ENCODE measurements at places on chromosomes 4 and X.

DNA sequence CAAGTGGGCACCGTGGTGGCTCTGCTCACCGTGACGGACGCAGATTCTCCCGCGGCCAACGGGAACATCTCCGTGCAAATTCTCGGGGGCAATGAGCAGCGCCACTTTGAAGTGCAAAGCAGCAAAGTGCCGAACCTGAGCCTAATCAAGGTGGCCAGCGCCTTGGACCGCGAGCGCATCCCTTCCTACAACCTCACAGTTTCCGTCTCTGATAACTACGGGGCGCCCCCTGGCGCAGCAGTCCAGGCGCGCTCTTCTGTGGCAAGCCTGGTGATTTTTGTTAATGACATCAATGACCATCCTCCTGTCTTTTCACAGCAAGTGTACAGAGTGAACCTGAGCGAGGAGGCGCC lies 2.7 kb downstream of the FAT4 start:
- DNase-seq = no peak

GRCh38 chrX:146602246-146602645 lies 207.3 kb upstream of the CXorf51B start:
- no peak for DNase-seq

DNA sequence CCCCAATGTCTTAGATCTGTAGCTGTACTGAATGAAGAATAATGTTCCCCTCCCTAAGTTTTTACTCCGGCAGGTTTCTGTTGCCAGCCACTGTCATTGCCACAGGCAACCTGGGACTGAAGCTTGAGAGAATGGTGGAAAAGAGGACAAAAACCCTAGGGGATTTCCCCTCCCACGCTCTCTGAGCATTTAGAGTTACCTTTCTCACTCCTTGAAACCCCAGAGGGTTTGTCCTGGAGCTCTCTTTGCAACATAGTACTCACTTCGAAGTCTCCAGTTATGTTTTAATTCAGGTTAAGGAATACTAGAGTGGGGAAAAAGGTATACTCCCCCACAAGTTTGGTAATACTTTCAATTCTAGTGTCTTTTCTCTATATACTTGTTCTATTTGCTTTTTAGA lies 31.5 kb downstream of the F8 start:
- DNase-seq = no peak

GRCh38 chrX:107632346-107632745 lies 4.0 kb downstream of the PRPS1 start:
- DNase-seq = no peak

- DNase-seq = no peak
Measured at GRCh38 chrX:13664020-13664419, 11.1 kb downstream of the TCEANC start.

DNA sequence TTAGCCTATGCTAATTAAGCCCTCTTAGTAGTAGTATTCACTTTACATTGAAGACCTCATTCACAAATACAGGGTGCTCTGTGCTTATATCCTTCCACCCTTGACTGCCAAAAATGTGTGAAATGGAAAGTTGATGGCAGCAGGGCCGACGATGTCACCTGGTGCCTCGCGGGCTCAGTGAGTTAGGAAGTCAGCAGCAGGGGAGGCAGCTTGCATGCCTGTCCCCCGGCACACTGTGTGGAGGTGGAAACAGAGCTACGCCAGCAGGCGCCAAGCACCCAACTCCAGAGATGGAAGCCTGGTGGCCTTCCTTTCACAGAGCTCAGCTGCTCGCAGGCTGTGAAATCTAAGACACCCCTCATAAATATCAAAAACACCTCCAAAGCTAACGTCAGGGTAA lies 8.4 kb downstream of the MSL3 start:
- DNase-seq = no peak

GRCh38 chr4:1839282-1839681 lies 16.7 kb downstream of the LETM1 start:
- DNase-seq = no peak

- no peak for DNase-seq
Measured at GRCh38 chr4:185969657-185970056, 99.3 kb upstream of the TLR3 start.

DNA sequence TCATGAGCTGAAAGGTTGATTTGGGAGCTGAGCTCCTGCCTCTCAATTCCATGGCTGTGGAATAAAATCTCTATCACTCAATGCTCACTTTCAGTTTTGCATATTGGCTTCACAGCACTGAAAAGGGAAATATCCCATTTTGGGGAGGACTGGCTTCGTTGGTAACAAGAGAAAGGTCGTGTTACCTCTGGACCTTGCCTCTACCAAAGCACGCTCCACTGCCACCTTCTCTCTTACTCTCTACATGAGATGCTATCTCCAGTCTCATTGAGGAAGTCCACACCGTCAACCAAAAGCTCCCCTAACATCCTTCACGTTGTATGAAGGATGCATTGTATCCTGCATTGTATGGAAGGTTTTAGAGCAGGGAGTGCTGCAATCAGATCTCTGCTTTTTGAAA lies 195.0 kb upstream of the LDB2 start:
- no peak for DNase-seq
